ENCODE measurements at places on chromosomes 7 and 10. TPM values are rescaled to one million over a fixed set of nuclear protein-coding genes. Genes with fewer than 3 reads are reported as not detected.

The HPS1 gene
- 34.2 TPM for total RNA-seq

The CPVL gene
- 43.5 TPM for total RNA-seq

- peak overlapping the region; percentile 32 for H3K4me3 ChIP-seq
- H3K4me1 ChIP-seq: peaks cover 27% of the 10 kb centered on the region
- H3K27ac ChIP-seq: peak overlapping the region; percentile 33
- H3K36me3 ChIP-seq: peaks cover 7% of the 10 kb centered on the region
- H3K27me3 ChIP-seq: no peaks in the 10 kb centered on the region
- no peak for DNase-seq
Measured at GRCh38 chr7:108234281-108234680, 104.1 kb upstream of the LAMB4 start.

- no peak for DNase-seq
- no peak overlapping the region for H3K27ac ChIP-seq
- peaks cover 14% of the 10 kb centered on the region for H3K4me1 ChIP-seq
Measured at GRCh38 chr10:116974456-116975005, 30.5 kb downstream of the SHTN1 start.

The CHST3 gene
- 14.3 TPM for total RNA-seq

DNA sequence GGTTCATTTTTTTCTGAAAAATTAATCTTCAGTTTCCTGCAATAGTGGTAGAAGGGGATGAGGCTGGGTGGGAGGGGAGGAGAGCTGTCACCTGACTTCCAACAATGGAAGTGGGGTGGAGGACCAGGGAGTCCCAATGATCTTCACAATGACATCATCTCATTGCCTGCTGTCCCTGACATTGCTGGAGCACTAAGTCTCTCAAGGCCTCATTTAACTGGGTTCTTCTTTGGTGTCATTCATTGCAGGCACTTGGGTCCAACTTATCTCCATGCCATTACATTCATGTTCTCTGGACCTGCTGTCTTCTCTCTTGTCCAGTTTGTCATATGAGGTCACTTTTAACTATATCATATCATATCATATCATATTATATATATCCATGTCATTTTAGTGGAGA lies 34.4 kb downstream of the PRTFDC1 start:
- no peaks in the 10 kb centered on the region for H3K27me3 ChIP-seq
- peaks cover 10% of the 10 kb centered on the region for H3K4me1 ChIP-seq
- H3K27ac ChIP-seq: no peak overlapping the region
- no peaks in the 10 kb centered on the region for H3K36me3 ChIP-seq
- H3K4me3 ChIP-seq: no peak overlapping the region

All from Calu3 (cell line).